ENCODE measurements at places on chromosomes 3 and 15.
A peak's percentile ranks its signal among the peaks of the same experiment; 100 is the strongest.

DNA sequence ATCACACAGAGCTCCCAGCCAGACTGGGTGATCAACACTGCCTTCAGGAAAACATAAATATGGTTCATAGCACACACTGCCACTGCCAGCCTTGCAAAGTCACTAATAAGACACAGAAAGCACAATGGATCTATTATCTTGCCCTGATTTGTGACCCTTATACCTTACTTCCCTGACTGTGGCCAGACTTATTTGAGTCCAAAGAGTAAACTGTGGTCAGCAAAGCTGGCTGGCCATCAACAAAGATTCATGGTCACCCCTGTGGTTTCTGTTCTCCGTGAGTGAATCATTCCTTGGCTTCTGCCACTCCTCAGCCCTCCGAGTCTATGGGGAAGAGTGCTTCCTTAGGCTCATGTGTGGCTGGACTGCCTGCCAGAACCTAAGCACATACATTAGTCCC lies 437.7 kb downstream of the RAP2B start:
- H3K4me1 ChIP-seq = no peaks in the 10 kb centered on the region
- no peak overlapping the region for H3K27ac ChIP-seq
- DNase-seq = no peak
- no peaks in the 10 kb centered on the region for H3K27me3 ChIP-seq

DNA sequence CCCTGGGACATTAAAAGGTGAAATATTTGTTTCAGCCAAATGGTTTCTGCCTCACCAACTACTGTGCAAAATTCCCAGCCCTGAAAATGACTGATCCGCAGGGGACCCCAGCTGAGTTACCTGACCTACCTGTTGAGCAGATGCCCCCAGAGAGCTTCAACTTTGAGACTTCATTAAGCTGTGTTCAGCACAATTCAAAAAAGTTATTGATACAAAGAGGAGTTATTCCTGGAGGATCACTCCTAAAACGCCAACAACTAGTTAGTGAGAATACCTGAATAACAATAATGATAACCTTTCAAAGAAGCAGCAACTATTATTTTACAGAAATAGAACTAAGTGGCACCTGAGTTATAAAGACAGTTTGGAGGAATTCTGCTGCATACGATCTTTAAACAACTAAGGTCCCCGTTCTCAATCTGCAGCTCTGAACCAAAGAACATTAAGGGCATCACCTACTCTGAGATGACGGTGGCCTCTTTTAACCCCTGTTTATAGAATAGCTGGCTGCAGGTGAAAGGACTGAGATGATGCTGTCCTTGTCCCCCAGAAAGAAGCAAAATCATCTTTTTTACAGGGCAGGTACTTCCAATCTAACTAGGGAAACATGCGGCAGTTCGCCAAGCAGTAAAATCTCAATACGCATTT lies 659 bp downstream of the GADL1 start:
- H3K4me3 ChIP-seq = no peak overlapping the region
- H3K27ac ChIP-seq = no peak overlapping the region
- H3K27me3 ChIP-seq = peaks cover 15% of the 10 kb centered on the region
- no peak for DNase-seq
- no peaks in the 10 kb centered on the region for H3K4me1 ChIP-seq
- no peaks in the 10 kb centered on the region for H3K36me3 ChIP-seq

GRCh38 chr3:120838441-120839091 lies 69.4 kb upstream of the STXBP5L start:
- no peak overlapping the region for H3K27ac ChIP-seq
- no peak for DNase-seq
- no peaks in the 10 kb centered on the region for H3K4me1 ChIP-seq
- H3K4me3 ChIP-seq = no peak overlapping the region
- no peaks in the 10 kb centered on the region for H3K27me3 ChIP-seq
- no peaks in the 10 kb centered on the region for H3K36me3 ChIP-seq

GRCh38 chr3:178129109-178129508 lies 407.1 kb upstream of the KCNMB2 start:
- no peaks in the 10 kb centered on the region for H3K27me3 ChIP-seq
- no peak overlapping the region for H3K27ac ChIP-seq
- no peaks in the 10 kb centered on the region for H3K4me1 ChIP-seq
- H3K36me3 ChIP-seq = no peaks in the 10 kb centered on the region

DNA sequence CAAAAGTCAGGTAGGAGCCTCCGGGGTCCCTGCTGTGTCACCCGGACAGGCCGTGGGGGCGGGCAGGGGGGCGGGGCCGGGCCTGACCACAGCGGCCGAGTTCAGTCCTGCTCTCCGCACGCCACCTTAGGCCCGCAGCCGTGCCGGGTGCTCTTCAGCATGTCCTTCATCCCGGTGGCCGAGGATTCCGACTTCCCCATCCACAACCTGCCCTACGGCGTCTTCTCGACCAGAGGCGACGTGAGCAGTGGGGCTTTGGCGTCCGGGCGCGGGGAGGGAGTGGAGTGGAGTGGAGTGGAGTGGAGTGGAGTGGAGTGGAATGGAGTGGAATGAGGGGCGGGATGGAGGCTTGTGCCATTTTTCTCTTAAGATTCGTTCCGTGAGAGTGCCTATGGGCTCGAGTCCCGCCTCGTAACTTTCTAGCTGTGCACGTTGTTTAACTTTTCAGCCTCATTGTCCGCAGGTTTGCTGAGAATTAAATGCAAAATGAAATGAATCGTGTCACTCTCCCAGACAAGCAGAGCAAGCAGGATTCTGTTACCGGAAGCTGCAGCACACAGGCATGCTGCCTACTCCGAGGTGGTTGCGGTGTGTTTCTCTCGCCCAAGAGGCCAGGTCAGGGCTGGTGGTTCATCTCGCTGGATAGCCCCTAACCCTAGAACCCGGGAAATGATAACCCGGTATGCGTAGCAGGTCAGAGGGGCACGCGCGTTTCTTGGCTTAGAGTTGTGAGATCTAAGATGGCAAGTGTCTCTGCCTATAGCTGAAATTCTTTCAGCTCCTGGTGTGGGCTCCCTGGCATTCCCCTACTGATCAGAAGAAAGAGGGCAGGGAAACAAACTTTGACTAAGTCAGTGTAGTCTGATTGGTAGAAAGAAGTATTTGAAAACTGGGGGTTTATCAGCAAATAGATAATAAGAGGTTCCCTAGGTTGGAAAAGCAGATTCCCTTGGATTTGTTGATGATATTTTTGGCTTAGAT lies at the start of gene FAH:
Gene FAH (plus strand): TSS at position 104 of the 981 bp plus-strand sequence. CDS start 56 bp downstream, at position 160.
- peak; percentile 51 for DNase-seq
- no peaks in the 10 kb centered on the region for H3K27me3 ChIP-seq
- H3K27ac ChIP-seq = peak within 1 kb of the TSS; percentile 60
- H3K4me1 ChIP-seq = no peaks in the 10 kb centered on the region
- peak within 1 kb of the TSS; percentile 59 for H3K4me3 ChIP-seq

DNA sequence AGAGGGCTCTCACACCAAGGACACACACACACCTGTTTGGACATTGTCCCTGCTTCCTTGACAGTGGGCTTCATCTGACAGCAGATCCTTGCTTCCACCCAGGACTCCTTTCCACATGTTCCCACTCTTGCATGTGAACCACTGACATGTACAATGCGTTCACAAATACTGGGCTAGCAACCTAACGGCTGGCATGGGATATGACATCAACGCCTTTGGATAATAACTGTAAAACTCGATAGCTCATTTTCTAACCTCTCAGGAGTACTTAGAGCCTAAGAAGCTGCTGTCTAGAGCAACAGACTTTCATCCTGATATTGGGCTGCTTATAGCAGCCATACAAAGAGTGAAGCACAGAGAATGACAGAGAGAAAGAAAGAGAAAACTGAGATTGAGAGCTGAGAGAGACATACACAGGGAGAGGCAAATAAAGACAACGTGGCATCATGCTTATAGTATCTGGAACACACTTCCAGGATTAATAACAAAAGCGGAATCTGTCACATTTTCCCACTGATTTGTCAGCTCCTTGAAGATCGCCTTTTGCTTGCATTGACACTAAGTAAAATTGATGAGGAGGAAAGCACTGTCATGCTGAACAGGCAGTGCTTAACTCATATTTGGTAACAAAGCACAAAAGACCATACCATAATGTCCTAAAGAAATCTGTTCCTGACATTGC lies 1.7 kb downstream of the GUCA1C start:
- no peaks in the 10 kb centered on the region for H3K4me1 ChIP-seq
- DNase-seq = no peak
- no peaks in the 10 kb centered on the region for H3K27me3 ChIP-seq
- no peak overlapping the region for H3K27ac ChIP-seq
- H3K4me3 ChIP-seq = no peak overlapping the region

GRCh38 chr15:43209059-43209824 lies 11.6 kb downstream of the EPB42 start:
- no peaks in the 10 kb centered on the region for H3K27me3 ChIP-seq
- no peaks in the 10 kb centered on the region for H3K36me3 ChIP-seq

GRCh38 chr3:36520241-36521006 lies 140.1 kb downstream of the STAC start:
- no peaks in the 10 kb centered on the region for H3K27me3 ChIP-seq
- H3K27ac ChIP-seq = no peak overlapping the region
- no peaks in the 10 kb centered on the region for H3K4me1 ChIP-seq
- H3K36me3 ChIP-seq = no peaks in the 10 kb centered on the region
- DNase-seq = no peak
- no peak overlapping the region for H3K4me3 ChIP-seq

GRCh38 chr3:59540696-59541095 lies 490.9 kb upstream of the CFAP20DC start:
- H3K4me1 ChIP-seq = no peaks in the 10 kb centered on the region
- no peak for DNase-seq
- H3K36me3 ChIP-seq = no peaks in the 10 kb centered on the region

DNA sequence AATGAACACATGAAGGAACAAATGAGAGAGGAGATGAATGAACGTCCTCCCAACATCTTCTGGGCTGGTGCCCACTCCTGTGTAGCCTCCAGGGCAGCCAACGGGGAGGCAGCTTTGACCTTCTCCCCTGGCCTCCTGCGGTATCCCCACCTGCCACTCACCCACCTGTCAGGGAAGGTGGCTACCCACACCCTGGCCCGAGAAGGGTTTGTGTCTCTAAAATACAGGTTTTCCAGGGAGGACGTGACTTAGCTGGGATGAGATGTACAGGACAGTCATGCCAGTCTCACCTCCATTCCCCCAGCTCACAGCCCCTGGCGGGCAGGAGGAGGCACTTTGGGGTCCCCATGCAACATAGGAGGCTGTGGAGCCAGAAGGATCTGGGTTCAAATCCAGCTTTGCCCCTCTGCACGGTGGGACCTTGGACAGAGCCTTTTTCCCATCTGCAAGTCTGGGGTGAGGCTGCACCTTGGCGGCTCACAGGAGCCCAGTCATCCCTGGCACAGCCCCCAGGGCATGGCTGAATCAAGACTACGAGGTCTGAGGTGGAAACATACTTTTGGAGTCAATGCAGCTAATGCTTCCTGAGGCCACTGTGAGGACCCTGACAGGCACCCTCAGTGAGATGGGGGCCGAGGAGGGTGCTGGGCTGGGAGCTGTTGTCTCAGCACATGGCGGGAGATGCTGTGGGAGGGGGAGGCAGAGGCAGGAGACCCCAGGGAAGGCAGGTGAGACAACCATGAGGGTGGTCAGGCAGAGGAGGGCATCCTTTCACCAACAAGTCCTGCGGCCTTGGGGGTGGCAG lies 11.1 kb upstream of the PLXND1 start:
- H3K27ac ChIP-seq = peak overlapping the region; percentile 23
- DNase-seq = no peak
- H3K27me3 ChIP-seq = no peaks in the 10 kb centered on the region
- no peaks in the 10 kb centered on the region for H3K4me1 ChIP-seq

GRCh38 chr3:128714887-128715491 lies 11.0 kb upstream of the RAB7A start:
- H3K36me3 ChIP-seq = no peaks in the 10 kb centered on the region
- H3K27ac ChIP-seq = no peak overlapping the region
- no peaks in the 10 kb centered on the region for H3K4me1 ChIP-seq
- DNase-seq = no peak
- no peaks in the 10 kb centered on the region for H3K27me3 ChIP-seq

DNA sequence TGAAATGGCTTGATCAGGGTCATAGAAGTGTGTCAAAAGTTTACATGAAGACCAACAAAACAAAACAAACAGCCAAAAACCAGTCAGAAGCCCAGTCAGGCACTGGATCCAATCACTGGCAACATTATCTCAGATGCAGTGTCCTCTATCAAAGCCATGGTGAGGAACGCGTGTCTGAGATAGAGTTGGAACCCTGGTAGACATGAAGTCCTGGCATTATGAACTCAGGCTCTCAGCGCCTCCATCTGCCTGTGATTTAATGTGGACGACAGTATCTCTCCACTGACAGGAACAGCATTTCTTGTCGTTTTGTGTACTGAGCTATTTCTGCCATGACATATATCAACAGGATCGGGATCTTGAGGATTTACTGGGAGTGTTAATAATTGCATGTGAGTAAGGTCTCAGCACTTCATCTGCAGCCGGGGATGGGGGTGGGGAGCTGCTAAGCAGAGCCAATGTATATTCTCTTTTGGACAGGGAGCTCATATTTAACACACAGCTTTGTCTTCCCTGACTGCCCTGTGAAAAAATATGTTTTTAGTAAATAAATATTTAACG lies 1120.0 kb downstream of the IGSF11 start:
- no peak overlapping the region for H3K4me3 ChIP-seq
- no peaks in the 10 kb centered on the region for H3K4me1 ChIP-seq
- no peak for DNase-seq
- H3K27ac ChIP-seq = no peak overlapping the region

- peak overlapping the region; percentile 96 for H3K4me3 ChIP-seq
- H3K36me3 ChIP-seq = no peaks in the 10 kb centered on the region
- H3K4me1 ChIP-seq = no peaks in the 10 kb centered on the region
- peak overlapping the region; percentile 92 for H3K27ac ChIP-seq
- peak; percentile 60 for DNase-seq
Observed at GRCh38 chr3:33096093-33096868, 665 bp downstream of the GLB1 start.

GRCh38 chr3:69819282-69819681 lies 80.0 kb downstream of the MITF start:
- H3K4me1 ChIP-seq = no peaks in the 10 kb centered on the region
- H3K36me3 ChIP-seq = no peaks in the 10 kb centered on the region
- DNase-seq = no peak
- no peaks in the 10 kb centered on the region for H3K27me3 ChIP-seq
- no peak overlapping the region for H3K4me3 ChIP-seq

DNA sequence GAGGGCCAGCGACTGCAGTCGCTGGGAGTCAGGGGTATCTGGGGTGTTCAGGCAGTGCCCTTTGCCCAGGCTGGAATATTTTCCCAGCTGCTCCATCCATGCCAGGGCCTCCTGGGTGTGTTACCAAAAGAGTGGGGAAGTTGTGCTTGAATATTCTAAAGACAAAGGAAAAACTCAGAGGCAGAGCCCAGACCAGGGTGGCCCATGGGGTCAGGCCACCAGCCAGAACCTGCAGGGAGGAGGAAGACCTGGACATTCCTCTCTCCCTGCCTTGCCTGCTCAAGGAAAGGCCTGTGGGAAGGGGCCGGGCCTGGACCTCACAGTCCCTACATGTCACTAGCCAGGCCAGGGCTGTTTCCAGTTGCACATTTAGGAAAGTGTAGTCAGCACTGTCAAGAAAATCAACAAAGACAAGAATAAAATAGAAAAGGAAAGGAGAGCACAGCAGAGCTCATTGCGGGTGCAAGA lies 16.0 kb upstream of the KLF15 start:
- H3K4me1 ChIP-seq = no peaks in the 10 kb centered on the region
- no peaks in the 10 kb centered on the region for H3K27me3 ChIP-seq
- no peak overlapping the region for H3K27ac ChIP-seq
- DNase-seq = no peak
